Stimulated activated CD4-positive, alpha-beta T cell treated with anti-CD3 and anti-CD28 coated beads, Interleukin-15, amount 100 ng/mL, for 24 hours (primary cell): ENCODE measurements at places on chromosomes 4 and X.
A peak's percentile ranks its signal among the peaks of the same experiment; 100 is the strongest.

GRCh38 chrX:68631336-68631735, 16.1 kb upstream of the STARD8 start:
- DNase-seq = no peak

GRCh38 chr4:2142630-2143427, 83.7 kb downstream of the NAT8L start:
- DNase-seq = no peak

GRCh38 chr4:14602206-14602605, 400.1 kb upstream of the CPEB2 start:
- no peak for DNase-seq

- no peak for DNase-seq
These were observed 86.7 kb upstream of the TRIM2 start for GRCh38 chr4:153117554-153117953.

- DNase-seq = no peak
These were observed 121.1 kb upstream of the ATP6AP2 start for GRCh38 chrX:40459571-40460158.

- DNase-seq = no peak
These were observed 67.9 kb downstream of the PPP3CA start for GRCh38 chr4:101279377-101279871.

GRCh38 chrX:54181202-54181953, 1.7 kb downstream of the FAM120C start:
- DNase-seq = no peak

GRCh38 chr4:5033281-5033841, 14.1 kb upstream of the CYTL1 start:
- no peak for DNase-seq

DNA sequence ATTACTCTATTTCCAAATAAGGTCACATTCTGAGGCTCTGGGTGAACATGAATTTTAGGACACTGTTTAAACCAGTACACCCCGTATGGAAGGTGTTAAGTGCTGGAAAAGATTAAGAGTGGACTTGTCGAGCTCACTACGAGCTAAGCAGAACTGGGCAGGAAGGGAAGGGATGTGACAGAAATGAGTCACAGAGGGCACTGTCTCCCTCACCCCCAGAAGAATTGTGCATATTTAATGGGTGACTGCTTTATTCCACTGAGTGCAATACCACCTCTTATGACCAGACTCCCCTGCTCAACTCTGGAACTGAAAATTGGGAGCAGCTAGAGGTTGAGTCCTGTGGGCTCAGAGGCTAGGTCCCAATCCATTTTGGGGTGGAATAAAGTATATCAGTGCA, 187.4 kb upstream of the RPS6KA3 start:
- DNase-seq = peak; percentile 8

DNA sequence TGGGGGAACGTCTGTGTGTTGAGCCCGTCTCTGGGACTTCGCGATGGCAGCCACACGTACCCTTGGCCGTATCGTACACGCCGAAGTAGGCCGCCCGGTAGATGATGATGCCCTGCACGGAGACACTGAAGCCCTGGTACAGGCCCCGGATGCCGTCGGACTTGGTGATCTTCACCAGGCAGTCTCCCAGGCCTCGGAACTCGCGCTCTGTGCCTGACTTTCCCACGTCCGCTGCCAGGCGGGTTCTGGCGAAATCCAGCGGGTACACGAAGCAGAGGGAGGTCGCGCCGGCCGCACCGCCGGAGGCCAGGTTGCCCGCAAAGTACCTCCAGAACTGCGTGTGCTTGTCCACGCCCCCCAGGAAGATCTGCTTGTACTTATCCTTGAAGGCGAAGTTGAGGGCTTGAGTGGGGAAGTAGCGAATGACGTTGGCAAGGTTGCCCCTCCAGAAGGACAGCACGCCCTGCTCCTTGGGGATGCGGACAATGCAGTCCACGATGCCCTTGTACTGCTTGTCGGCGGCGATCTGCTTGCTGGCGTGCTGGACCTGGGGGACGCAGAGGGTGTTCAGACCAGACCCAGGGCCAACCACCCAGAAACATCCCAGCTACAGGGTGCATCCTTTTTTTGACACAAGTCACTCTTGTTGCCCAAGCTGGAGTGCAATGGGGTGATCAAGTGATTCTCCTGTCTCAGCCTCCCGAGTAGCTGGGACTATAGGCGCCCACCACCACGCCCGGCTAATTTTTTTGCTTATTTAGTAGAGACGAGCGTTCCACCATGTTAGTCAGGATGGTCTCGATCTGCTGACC, 2.5 kb downstream of the SLC25A6 start:
- DNase-seq = no peak

GRCh38 chr4:85420831-85421230, 54.1 kb upstream of the ARHGAP24 start:
- DNase-seq = no peak

DNA sequence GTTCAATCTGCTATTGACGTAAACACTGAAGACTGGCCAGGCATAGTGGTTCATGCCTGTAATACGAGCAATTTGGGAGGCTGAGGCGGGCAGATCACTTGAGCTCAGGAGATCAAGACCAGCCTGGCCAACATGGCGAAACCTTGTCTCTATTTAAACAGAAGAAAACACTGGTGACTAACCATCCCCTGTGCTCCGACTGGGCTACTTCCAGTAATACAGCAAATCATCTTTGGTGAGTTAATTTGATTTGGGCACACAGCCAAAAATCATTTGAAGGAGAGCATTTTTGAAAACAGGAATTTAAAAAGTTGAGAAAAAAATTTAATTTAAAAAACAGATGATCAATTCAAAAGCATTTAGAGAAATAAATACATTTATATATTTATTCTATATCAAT, 52.0 kb downstream of the SEC24D start:
- DNase-seq = no peak
